Femur (tissue), 1 donor: ENCODE measurements at places on chromosomes 3 and 15.

DNA sequence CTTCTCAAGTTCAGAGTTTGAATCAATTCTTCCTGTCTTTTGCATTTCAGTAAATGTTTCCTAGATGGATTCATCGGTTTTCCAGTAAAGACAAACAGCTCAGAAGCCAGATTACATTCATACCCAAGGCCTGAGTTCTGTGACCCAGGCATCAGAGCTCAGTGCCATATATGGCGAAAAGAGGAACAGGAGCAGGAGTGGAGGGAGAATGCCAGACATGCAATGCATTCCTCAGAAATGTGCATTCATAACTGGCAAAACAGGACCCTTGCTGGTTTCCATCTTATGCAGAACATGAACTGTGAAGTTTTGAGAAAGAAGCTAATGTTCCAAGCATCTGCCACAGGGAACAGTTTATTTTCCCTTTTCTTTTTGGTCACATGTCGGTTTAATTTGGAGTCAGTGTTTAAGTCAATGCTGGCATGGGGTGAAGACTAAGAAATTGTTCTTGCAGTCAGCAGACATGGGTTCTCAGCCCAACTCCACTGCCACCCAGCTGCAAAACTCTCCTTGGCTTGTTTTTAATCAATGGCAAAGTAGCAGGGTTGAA is 116.5 kb downstream of the LPP start:
- peak; percentile 27 for DNase-seq

GRCh38 chr3:17063596-17063995 is 178.8 kb downstream of the PLCL2 start:
- DNase-seq, result no peak

GRCh38 chr15:101100593-101101442 is 151.0 kb downstream of the CHSY1 start:
- DNase-seq, result no peak

DNA sequence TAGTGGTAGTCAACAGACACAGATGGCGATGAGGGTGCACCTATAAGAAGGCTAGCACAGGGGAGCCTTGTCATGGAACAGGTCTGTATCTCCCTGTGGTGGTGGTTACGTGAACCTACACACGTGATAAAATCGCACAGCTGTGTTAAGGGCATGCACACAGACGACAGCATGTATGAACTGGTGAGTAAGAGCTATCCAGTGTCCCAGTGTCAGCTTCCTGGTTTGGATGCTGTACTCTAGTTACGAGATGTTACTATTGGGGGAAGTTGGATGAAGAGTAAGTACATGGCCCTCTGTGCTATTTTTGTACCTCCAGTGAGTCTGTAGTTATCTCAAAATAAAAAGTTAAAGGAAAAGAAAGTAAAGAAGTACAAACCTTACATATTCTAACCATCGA is 38.2 kb downstream of the MTMR10 start:
- no peak for DNase-seq

DNA sequence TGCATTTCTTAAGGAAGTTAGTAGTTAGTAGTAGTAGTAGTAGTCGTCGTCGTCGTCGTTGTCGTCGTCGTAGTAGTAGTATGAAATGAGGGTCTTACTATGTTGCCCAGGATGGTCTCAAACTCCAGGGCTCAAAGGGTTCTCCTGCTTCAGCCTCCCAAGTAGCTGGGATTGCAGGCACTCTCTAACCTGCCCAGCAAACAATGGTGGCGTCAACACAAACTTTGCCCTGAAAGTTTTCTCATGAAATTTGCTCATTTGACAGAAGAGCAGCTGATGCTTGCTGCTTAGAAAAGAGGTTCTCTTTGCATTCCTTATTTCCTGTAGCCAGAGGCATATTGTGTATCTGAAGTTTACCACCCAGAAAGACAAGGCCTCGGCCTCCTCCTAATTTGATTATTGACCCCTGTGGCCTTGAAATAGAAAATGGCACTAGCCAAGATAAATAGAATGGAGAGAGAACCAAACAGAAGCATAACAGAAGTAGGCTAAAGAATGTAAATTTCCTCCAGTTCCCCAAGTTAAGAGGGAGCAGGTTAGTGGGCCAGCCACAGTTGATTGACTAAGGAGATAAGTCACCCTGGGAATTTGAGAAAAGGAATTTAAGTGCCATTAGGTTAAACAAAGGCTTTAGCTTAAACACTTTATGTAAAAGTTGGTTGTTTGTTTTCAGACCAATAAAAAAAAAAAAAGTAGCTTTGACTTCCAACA is 166.2 kb upstream of the ROBO2 start:
- DNase-seq, result no peak

- DNase-seq, result no peak
Measured at GRCh38 chr3:122298239-122298638, 26.8 kb upstream of the CSTA start.

DNA sequence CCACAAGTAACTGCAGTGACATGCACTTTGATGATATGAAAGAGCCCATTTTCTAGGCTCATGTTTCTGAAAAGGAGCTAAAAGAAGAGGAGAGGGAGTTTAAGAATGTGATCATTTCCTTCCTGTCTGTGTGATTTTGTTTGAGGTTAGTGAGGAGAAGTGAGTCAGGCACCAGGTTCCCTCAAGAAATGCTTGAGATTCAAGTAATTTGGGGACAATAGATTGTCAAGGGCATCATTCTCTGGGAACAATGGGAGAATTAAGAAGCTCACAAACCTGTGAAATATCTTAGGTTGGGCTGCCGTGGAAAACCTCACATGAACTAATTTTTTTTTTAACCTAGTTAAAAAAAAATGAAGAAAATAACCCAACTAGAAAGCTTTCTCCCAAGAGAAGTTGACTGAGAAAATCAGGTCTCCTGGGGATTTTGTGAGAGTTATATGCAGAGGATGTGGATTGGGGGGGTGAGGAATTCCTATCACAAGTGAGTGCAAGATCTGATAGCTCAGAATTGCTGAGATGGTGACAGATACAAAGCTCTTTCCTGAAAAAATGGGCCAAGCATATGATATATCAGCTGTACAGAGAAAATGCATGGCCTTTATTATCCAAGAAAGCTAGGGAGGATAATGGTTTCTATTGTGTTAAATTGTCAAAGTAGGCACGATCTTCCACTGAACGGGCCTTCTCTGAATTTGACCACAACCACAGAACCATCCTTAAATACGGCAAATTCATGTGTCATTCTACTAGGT is 203.3 kb downstream of the FEZF2 start:
- no peak for DNase-seq

DNA sequence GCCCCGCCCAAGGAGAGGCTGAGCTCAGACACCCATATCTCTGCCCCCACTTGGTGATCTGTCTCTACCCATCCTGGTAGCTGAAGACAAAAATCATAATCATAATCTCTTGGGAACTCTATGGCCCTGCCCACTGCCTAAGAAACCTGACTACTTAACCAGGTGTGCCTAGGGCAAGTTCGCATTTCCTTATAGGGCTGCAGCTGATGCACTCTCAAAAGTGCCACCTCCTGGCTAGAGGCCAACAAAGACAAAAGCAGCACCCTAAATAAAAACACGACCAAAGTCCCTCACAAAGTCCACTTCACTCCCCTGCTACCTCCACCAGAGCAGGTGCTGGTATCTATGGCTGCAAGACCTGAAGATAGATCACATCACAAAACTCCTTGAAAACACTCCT is 250.4 kb upstream of the SLITRK3 start:
- no peak for DNase-seq

DNA sequence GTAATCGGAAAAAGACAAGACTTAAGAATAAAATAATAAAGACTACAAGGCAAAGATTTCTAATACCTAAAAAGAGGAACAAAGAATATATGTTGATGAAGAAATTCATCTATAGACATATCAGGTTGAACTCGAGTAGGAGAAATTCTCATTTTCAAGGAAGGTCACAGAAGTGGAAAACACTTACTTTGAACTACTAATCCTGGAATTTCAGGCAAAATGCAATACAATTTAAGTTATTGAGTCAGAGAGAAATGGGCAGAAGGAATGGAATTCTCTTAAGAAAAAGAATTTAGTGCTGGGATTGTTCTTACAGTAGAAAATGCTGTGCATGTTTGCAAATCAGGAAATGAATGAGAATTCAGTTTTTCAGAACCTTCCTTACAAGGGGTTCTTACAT is 135.9 kb upstream of the TGFBR2 start:
- DNase-seq, result no peak

DNA sequence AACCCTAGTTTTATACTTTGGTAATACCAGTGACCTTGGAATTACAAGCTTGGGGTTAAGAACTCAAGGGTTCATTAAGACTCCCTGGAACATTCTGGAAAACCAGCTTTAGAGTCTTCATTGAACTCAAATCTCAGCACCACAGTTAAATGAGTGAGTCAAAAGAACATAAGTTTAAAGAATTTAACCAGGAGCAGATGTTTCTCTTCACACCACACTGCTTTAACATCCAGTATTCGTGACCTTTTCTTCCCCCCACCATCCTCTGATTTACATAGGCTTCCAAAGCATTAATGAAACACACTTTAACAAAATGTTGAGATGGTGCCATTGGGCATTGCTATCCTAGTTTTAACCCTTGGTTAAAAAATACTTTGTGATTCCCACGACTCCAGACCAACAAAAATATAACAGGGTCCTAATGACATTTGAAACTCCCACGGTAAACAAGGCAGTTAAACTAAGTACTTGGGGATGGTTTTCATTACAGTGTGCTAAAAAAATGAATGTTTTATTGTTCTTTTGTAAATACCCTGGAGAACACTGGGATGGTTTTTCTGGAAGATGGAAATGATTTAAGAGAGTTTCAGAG is 123.9 kb downstream of the OXNAD1 start:
- DNase-seq, result no peak

- DNase-seq, result no peak
Measured at GRCh38 chr3:131716007-131716406, 213.2 kb upstream of the MRPL3 start.

DNA sequence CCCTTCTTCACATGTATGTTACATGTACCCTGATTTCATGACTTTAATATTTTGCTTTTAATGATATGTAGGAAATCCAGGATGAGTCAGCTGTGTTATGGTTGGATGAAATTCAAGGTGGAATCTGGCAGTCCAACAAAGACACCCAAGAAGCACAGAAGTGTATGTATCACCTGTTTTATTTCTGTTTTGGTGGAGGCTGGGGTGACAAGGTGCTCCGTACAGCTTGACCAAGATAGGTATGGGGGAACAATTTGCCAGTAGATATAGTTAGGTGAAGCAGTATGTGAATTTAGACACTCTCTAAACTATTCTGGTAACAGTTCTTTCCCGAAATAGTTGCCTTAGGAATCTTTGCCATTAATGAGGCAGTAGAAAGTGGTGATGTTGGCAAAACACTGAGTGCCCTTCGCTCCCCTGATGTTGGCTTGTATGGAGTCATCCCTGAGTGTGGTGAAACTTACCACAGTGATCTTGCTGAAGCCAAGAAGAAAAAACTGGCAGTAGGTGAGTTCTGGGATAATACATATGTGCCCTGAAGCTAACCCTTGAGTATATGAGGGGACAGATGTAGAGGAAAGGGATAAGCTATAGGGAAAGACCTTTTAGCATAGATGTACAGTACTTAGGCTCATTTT is 63.7 kb upstream of the CRTC3 start:
- no peak for DNase-seq

DNA sequence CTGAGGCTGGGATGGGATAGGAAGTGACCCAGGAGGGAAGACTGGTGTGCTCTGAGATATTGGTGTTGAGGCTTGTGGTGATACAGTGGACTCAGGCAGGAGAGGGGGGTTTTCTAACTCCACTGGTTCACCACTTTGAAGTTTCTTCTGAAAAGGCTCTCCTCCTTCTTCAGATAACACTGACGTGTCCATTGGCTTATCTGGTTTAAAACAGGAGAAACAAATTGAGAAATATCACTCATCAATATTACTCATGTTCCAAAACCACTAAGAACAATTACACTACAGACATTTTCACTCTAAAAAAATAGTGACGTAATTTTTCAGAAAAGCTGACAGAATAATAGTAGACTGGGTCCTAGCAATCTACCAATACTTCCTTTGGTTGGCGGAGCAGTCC is 23.1 kb downstream of the TP53BP1 start:
- DNase-seq, result no peak

DNA sequence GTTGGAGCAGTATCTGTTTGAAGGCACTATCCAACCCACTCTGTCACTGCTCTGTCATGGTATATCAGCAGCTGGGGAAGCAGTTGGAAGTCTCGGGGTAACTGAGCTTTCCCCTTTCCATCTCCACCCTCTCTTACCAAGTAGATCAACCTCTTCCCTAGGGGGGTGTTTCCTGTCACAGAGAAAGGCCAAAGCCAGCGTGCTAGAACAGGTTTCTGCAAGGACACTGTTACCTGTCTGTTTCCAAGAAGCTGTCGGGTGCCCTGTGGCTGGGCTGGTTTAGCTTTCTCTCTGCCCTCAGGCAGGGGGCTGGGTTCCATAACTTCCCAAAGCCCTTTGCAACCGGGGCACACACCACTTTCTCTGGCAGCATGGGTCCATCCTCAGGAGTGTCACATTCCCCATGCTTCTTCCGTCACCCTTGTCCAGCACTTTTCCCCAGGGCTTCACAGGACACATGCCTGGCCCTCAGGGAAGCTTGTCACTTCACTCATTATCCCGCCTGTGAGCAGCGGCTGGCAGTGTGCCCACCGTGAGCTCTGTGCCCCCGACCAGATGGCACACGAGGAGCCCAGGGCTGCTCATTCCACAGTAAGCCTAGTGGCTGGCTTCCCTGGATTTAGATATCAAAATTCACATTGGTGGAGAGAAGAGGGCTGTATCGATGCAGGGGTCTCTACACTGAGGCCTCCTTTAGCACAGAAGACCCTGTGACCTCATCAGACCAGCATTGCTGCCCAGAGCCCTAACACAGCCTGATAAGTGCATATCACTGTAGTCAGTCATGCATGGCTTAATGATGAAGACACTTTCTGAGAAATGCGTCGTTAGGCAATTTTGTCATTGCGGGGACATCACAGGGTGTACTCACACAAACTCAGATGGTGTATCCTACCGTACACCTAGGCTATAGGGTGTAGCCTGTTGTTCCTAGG is 205.8 kb downstream of the SLCO3A1 start:
- no peak for DNase-seq

DNA sequence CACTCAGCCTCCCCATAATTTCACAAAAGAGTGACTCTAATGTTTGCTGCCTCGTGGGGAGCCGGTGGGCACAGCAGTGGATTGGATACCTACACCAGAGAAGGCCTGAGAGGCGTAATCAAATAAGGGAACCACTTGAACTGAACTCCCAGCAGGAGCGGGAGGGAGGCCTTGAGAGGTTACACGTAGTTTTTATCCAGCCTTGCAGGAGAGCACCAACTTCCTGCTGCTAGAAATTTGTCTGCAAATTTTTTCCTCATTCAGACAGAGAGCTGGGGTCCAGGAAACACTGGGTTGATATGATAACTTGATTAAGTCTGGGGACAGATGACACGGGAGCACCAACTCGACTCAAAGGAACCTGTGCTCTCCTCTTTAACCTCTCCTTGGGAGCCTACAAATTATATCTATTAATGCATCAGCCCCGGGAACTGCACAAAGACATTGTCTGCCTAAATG is 69.8 kb downstream of the HES1 start:
- no peak for DNase-seq
